ENCODE measurements at places on chromosomes 4 and X.

GRCh38 chrX:135327299-135327698 lies 18.0 kb downstream of the ETDC start:
- H3K4me3 ChIP-seq: no peak overlapping the region
- no peaks in the 10 kb centered on the region for H3K27me3 ChIP-seq
- DNase-seq: no peak
- H3K27ac ChIP-seq: no peak overlapping the region
- H3K36me3 ChIP-seq: peaks cover 5% of the 10 kb centered on the region

DNA sequence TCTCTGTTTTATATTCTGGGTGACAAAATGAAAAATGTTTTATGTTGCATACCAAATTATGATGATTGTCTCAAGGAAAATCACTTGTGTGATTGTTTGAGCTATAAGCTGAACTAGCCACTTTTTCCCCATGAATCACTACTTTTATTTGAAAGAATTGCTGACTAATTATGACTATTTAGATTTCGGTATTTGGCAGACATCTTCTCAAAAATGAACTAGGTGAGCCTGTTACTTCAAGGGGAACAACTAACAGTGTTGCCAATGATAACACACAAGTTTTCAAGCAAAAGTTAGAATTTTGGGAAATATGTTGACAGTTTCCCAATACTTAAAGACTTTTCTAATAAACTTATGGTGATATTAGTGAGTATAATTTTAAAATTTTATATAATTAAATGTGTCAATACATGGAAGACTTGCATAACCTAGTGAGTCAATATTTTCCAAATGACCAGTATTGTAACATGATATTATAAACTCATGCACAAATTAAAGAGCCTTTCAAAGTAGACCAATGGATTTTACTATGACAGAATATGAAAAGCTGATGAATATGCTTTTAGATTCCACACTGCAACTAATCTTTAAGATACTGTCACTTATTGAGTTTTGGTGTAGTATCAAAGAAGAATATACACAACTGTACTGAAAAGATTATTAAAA lies 187.7 kb upstream of the GATB start:
- H3K4me3 ChIP-seq: no peak overlapping the region
- H3K36me3 ChIP-seq: no peaks in the 10 kb centered on the region
- H3K27ac ChIP-seq: no peak overlapping the region
- DNase-seq: no peak

GRCh38 chr4:25477221-25477620 lies 100.2 kb downstream of the ANAPC4 start:
- peaks cover 8% of the 10 kb centered on the region for H3K4me1 ChIP-seq
- no peak for DNase-seq
- peaks cover 5% of the 10 kb centered on the region for H3K27me3 ChIP-seq
- H3K36me3 ChIP-seq: no peaks in the 10 kb centered on the region
- H3K4me3 ChIP-seq: no peak overlapping the region

GRCh38 chrX:66912417-66912816 lies 273.5 kb upstream of the EDA2R start:
- H3K27me3 ChIP-seq: no peaks in the 10 kb centered on the region
- H3K4me1 ChIP-seq: no peaks in the 10 kb centered on the region
- H3K4me3 ChIP-seq: no peak overlapping the region
- no peak for DNase-seq

DNA sequence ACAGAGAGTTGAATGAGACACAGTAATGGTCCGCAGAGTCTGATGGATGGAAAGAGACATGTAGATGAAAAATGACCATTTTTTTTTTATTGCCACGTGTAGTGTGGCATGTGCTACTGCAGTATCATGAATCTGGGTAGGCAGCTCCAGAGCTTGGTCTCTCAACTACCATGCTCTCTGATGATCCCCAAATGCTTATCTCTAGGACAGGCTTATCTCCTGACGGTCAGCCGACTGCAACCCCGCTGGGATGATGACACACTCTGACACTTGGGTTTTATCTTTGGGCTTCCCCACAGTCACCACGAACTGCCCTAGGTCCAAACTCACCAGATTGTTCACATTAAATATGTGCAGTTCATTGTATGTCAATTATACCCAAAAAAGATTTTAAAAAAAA lies 239.7 kb downstream of the QDPR start:
- H3K4me3 ChIP-seq: no peak overlapping the region
- H3K27ac ChIP-seq: no peak overlapping the region
- H3K4me1 ChIP-seq: no peaks in the 10 kb centered on the region
- DNase-seq: no peak

- no peak overlapping the region for H3K4me3 ChIP-seq
- no peak for DNase-seq
- H3K36me3 ChIP-seq: no peaks in the 10 kb centered on the region
- H3K27ac ChIP-seq: no peak overlapping the region
These were observed 120.2 kb upstream of the NDST4 start for GRCh38 chr4:115233600-115233999.

GRCh38 chrX:152853986-152854385 lies 23.1 kb downstream of the NSDHL start:
- no peak overlapping the region for H3K4me3 ChIP-seq
- H3K4me1 ChIP-seq: no peaks in the 10 kb centered on the region
- no peak for DNase-seq

- H3K4me1 ChIP-seq: no peaks in the 10 kb centered on the region
- no peaks in the 10 kb centered on the region for H3K27me3 ChIP-seq
- H3K27ac ChIP-seq: no peak overlapping the region
These were observed 47.1 kb upstream of the FAT4 start for GRCh38 chr4:125267630-125268029.

- H3K27ac ChIP-seq: no peak overlapping the region
- no peaks in the 10 kb centered on the region for H3K36me3 ChIP-seq
- no peak overlapping the region for H3K4me3 ChIP-seq
- no peaks in the 10 kb centered on the region for H3K4me1 ChIP-seq
- no peaks in the 10 kb centered on the region for H3K27me3 ChIP-seq
These were observed 100.6 kb downstream of the MID1 start for GRCh38 chrX:10519761-10520160.

GRCh38 chrX:141341341-141341740 lies 99.0 kb upstream of the SPANXC start:
- no peaks in the 10 kb centered on the region for H3K27me3 ChIP-seq
- no peak overlapping the region for H3K4me3 ChIP-seq
- H3K36me3 ChIP-seq: no peaks in the 10 kb centered on the region
- no peak overlapping the region for H3K27ac ChIP-seq
- no peaks in the 10 kb centered on the region for H3K4me1 ChIP-seq

DNA sequence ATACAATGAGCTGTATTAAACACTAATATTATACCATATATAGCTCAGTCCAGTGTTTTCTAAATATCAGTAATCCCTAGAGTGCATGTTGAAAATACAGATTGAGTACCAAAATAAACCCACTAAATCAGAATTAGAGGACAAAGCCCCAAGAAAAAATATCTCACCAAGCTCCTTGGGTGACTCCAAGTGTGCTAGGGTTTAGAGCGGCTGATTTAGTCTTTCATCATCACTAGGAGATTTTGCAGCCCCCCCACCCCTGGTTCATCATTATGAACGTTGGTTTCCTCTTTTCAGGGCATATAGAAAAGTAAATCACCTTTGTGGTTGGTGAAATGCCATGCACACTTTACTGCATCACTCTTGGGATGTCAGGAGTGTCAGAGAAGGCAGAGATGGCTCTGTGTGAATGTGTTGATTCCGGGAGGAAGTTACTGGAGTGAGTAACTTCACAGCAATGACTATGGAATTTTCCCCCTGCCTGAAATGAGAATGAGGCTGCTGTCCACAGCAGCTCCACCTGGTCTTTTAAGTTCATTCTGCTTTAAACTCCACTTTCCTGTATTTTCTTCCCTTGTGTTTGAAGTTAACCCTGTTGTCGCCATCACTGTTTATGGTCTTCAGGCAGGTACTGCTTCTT lies 25.2 kb upstream of the ANAPC4 start:
- H3K4me1 ChIP-seq: no peaks in the 10 kb centered on the region
- no peaks in the 10 kb centered on the region for H3K36me3 ChIP-seq
- no peak overlapping the region for H3K4me3 ChIP-seq
- no peak overlapping the region for H3K27ac ChIP-seq

DNA sequence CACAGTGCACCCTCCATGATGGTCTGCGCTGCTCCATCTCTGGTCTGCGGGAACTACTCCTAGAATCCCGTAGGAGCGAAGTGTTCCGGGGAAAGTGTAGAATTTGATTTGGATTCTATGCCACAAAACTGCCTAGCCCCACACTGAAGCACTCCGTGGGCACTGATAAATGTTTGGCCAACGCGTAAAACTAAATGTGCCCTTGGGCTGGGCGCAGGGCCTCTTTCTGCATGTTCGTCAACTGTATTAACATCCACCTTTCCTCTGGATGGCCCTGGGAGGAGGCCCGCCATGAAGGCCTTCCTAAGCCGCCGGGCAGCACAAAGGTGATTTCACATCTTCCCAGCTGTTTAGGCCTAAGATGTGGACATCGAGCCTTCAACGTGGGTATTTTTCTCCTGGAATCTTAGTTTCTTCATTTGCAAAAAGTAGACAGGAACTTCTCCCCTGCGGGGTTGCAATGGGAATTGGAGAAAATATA lies 2.6 kb downstream of the MSX1 start:
- no peak overlapping the region for H3K27ac ChIP-seq
- no peak for DNase-seq
- no peaks in the 10 kb centered on the region for H3K36me3 ChIP-seq
- no peak overlapping the region for H3K4me3 ChIP-seq

All from H1 (cell line).